Left lobe of liver (tissue), 2 donors: ENCODE measurements at places on chromosomes 2 and 18.
A peak's percentile ranks its signal among the peaks of the same experiment; 100 is the strongest.

- no peak for DNase-seq
Observed at GRCh38 chr2:122194546-122194945, 439.1 kb downstream of the TSN start.

- peak; percentile 37 for DNase-seq
Observed at GRCh38 chr2:237722616-237723015, 76.0 kb upstream of the RBM44 start.

DNA sequence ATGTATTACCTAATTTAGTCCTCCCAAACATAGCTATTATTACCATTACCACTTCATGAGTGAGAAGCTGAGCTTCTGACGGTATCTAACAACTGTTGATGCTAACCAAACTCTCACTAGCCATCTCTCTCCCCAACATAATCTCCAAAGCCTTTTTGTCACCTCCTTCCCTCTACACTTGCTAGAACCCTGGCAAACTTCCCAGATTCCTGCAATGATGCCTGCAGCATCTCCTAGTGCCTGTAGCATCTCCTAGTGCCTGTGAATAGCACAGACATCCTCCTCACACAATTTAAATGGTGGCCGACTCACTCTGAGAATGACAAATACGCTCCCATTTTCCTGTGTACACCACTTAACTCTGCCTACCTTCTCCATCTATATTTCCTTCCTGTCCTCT lies 126.7 kb downstream of the STK39 start:
- DNase-seq, result no peak

- no peak for DNase-seq
Observed at GRCh38 chr2:62209427-62209991, 13.6 kb downstream of the B3GNT2 start.

- DNase-seq, result no peak
Observed at GRCh38 chr2:165533331-165533730, 63.8 kb downstream of the CSRNP3 start.

DNA sequence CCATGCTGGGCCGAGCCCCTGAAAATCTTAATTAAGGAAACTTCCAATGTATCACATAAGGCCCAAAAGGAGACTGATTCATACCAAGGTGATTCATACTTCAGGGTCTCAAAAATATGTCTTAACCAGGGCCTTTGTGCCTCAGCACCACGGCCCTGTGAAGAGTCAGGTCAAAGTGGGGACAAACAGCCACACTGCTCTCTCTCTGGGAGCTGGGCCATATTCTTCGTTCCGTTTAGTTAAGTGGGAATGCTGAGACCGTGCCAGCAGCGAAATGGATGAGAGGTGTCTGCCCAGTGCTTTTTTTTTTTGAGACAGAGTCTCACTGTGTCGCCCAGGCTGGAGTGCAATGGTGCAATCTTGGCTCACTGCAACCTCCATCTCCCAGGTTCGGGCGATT lies 9.3 kb upstream of the PTMA start:
- no peak for DNase-seq

GRCh38 chr2:207683438-207683837 lies 28.0 kb upstream of the CCNYL1 start:
- no peak for DNase-seq

DNA sequence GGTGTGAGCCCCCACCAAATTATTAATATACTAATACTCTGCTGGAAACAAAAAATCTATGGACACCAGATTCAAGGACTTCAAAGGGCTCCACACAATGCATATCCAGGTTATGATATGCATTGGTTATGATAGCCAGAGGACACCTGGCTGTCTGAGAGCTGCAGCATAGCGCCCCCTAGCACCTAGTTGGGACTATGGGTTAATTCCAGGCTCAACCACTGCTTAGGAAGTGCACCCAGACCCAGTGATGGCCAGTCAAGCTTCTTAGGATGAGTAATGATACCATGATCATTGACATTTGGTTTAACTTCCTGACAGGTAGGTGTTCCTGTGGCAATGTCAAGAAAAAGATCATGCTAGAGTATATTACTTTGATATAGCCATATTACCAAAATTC lies 3.8 kb upstream of the FRZB start:
- no peak for DNase-seq

GRCh38 chr18:58676270-58676669 lies 5.0 kb downstream of the MALT1 start:
- DNase-seq, result no peak

- peak; percentile 39 for DNase-seq
Observed at GRCh38 chr2:127117603-127118002, 10.6 kb upstream of the BIN1 start.

DNA sequence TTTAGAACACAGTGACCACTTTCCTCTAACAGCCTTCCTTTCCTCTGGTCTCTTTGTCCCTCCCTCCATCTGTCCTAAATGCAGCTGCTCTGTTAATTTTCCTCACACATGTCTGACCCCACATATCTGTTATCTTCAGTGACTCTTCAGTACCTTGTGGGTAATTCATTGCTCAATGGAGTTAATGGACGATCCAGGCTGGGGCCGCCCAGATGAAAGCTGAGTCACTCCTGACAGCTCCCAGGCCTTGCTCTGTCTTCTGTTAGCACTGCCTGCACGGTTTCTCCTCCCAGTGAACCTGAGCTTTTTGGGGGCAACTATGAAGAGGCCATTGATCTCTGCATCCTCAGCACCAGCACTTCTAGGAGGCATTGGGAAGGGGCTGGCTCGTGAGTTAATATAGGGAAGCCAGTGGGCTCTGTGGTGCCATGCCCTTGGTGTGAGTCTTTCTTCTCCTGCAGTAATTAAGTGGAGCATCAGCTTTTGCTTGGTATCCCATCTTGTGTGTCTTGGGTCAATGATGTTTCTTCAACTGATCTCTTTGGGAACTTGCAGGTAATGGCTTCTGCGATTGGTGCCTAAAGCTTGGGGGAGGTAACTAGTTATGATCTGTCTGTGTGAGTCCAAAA lies 67.3 kb downstream of the SNORC start:
- DNase-seq, result no peak

GRCh38 chr18:59631583-59632181 lies 65.5 kb downstream of the CCBE1 start:
- DNase-seq, result no peak
